ENCODE measurements at places on chromosomes 7 and 10. TPM values are rescaled to one million over a fixed set of nuclear protein-coding genes. Genes with fewer than 3 reads are reported as not detected.

PAX4 gene
- not detected for total RNA-seq

DNA sequence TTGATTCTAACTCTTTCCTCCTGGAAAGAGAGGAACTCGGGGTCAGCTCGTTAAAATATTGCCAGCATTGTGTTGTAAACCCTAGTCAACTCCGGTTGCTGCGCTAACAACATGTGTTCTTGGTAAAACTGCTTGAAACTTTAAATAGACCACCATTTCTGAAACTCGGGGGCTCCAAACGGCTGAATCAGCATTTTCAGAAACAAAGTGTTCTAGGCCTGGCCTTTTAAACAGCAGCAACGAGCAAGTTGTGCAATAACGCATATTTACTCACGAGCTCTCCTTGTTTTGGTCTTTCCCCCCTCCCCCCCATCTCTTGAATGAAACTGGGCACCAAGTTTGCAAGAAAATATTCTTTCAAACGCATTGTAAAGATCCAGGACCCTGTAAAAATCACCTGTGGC is 9.2 kb upstream of the GRB10 start:
- peak; percentile 15 for DNase-seq

ARL3 gene
- 4.4 TPM for total RNA-seq

DNA sequence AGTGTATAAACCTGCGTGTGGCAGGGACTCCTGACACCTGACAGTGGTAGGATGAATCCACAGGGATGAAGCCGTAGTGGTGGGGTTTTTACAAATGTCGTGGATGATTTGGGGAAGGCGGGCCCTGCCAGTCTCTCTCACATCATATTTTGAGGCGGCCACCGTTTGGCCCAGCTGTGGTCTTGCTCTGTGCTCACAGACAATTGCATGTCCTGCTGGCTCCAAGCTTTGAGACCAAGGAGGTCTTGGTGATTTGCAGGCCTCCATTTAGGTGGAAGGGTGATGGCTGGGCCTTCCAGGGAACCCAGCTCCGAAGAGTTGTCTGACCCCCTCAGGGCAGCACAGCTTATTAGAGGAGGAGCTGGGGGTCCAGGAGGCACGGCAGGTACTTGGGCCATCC is 151.1 kb upstream of the SHH start:
- no peak for DNase-seq

DNA sequence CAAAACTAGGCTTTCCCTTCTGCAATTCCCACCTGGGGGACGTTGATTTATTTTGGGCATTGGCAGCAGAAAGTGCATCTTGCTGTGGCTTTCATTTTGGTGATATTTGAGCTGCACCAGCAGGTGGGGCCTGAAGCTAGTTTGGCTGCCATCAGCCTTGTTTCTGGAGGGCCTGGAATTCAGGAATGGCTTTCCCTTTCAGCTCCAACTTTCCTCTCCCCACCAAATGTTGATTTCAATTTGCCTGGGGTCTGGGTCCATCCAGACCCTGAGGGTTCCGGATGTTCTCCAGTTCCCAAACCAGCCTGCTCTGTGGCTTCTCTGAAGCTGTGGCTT is 640.4 kb downstream of the TYW1 start:
- DNase-seq: no peak

All from dermis microvascular lymphatic vessel endothelial cell (primary cell).